ENCODE measurements at places on chromosomes 1 and 21. TPM values are rescaled to one million over a fixed set of nuclear protein-coding genes. Genes with fewer than 3 reads are reported as not detected.
A peak's percentile ranks its signal among the peaks of the same experiment; 100 is the strongest.

DNA sequence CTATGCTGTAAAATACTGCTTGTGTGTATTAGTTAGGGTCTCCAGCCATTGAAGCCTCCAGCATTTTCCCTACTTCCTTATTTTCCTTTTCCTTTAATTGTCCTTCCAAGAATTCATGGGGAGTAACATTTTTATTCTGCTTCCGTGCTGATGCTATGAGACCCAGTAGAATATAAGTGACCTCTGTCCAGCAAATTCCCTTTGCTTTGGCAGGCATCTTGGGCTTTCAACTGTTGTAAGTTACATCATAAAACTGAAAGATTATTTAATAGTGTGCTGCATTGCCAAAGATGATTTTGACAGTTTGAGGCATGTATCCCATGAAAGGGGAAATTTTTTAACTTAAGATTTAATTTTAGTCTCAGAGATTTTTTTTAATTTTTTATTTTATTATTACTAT lies 48.1 kb upstream of the B3GALT2 start:
- peak; percentile 10 for DNase-seq

The DOP1B gene
- total RNA-seq = 5.1 TPM

- no peak for DNase-seq
These were observed 9.8 kb upstream of the SLC30A1 start for GRCh38 chr1:211588711-211589110.

- DNase-seq = no peak
These were observed 12.6 kb downstream of the B3GALNT2 start for GRCh38 chr1:235491644-235492043.

The ADGRL4 gene
- total RNA-seq = 157 TPM

DNA sequence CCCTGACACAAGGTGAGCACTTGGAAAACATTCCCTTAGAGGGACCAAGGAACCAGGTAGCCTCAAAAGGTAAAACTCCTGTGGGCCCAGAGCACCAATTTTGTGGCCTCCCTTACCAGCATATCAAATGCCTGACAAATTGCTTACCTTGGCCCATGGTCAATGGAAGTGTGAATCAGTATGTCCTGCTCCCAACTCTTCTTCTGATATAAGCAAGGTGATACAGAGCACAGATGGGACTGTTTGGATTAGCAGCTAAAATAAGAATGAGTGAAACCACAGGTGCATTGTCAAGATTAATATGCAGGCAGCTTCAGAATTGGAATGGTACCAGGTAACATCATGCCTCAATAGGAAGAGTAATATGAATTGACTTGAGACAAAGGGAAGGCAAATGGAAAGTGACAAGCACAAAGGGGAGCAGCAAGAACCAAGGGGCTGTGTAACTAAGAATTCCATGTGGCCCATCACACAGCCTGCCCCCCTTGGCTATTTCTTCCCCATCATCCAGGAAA lies 156.8 kb upstream of the KCND3 start:
- no peak for DNase-seq

- no peak for DNase-seq
These were observed 33.7 kb upstream of the LIN9 start for GRCh38 chr1:226342656-226343055.

The AGT gene
- total RNA-seq = under 0.01 TPM

The OR2T3 gene
- total RNA-seq = not detected

The TDRD5 gene
- not detected for total RNA-seq

DNA sequence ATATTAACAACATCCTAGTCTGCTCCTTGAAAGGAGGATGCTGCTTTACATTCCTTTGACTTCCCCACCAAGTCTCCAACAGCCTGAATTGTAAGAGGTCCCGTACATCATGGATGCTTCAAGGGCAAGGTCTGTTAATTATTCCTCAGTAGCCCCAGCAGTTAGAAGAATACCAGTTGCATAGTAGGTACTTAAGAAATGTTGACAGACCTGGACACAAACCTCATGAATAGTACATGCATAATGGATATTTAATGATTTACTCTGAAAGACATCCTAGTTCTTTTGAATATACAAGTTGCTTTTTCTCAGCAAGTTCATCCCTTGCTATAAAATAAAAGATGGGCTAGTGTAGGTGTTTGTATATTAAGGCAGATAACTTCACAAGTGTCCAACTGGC lies 112.1 kb upstream of the DPYD start:
- DNase-seq = no peak

- DNase-seq = no peak
These were observed 36.2 kb upstream of the PKN2 start for GRCh38 chr1:88647749-88648415.

- no peak for DNase-seq
These were observed 611.1 kb downstream of the BRINP3 start for GRCh38 chr1:189866606-189867005.

The DUSP10 gene
- total RNA-seq = 5.8 TPM

The OR2M3 gene
- total RNA-seq = not detected

DNA sequence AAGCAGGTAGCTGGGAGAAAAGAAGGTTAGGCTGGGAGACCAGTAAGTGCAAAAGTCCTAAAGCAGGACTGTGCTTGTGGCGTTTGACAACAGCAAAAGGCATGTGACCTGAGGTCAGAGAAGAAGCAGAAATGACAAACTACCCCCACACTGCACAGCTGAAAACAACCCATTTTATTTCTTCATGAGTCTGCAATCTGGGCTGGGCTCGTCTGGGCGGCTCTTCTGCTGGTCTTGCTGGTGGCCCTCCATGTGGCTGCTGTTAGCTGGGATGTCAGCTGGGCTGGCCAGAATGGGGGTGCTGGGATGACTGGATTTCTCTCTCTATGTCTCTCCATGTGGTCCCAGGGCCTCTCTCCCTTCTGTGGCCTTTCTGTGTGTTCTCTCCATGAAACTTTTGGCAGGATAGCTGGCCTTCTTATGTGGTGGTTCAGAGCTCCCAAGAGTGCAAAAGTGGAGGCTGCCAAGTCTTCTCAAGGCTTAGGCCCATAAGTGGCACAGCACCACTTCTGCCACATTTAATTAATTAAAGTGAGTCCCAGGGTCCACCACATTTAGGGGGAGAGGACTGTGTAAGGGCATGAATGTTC lies 128.6 kb downstream of the RIPK4 start:
- no peak for DNase-seq

DNA sequence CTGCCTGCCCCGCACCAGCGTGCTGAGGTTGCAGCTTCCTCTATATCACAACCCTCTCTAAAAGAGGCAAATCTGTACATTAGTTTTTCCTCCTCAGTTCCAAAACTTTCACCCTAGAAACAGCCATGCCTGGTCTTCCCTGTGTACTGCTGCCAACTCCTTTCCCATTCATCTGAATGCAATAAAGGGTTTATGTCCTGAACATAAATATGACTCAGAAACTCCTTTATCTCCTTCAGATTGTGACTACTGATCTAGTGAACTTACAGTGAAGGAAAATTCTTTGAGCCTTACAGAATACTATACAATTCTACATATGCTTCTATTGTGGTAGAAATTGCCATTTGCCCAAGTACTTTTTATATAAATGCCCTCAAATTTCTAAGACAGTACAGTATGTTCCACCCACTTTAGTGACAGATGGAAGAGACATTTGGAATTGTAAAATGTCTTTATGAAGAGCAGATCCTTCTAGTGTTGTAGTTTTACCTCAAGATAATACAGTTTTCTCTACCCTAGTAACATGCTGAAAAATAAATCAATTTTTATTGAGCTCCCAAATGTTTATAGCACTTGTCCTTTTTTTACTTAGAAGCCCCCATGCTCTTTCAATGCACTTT lies 345.1 kb upstream of the SNX7 start:
- DNase-seq = peak; percentile 65

The FABP3 gene
- 1.1 TPM for total RNA-seq

The TMEM82 gene
- total RNA-seq = not detected

DNA sequence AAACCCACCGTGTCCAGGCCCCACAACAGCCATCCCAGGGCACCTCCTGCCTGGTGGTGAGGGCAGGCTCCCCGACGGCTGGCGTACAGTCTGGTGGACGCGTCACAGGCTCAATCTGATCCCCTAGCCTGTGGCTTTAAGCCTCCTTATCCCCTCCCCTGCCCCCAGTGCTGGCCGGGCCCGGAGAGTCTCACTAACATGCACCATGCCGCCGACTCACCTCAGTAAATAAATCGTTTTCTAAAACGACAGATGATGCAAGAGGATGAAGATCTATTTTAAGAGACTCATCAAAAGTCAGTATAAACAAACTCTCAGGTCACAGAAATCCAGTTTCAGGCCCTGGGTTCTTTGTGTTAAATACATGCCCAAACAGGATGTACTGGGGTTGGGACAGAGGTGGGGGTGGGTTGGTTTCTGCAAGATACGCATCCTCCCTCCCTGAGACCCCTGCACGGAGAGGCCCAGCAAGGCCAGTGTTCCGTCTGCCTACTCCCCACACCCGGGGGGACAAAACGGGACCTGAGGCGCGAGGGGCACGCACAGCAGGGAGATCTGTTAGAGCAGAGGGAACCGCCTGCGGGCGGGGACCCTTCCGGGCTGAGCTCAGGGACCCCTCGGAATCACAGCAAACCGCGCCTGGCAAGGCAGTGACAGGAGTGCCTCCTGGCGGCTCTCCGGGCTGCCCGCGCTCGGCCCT lies 3.1 kb downstream of the PANK4 start:
- peak; percentile 33 for DNase-seq

GRCh38 chr1:160423966-160424365 lies 23.6 kb downstream of the VANGL2 start:
- no peak for DNase-seq

All from dermis blood vessel endothelial cell (primary cell).